ENCODE measurements at places on chromosomes 16 and 17.

- DNase-seq: no peak
Observed at GRCh38 chr16:65120831-65121721, 787 bp downstream of the CDH11 start.

DNA sequence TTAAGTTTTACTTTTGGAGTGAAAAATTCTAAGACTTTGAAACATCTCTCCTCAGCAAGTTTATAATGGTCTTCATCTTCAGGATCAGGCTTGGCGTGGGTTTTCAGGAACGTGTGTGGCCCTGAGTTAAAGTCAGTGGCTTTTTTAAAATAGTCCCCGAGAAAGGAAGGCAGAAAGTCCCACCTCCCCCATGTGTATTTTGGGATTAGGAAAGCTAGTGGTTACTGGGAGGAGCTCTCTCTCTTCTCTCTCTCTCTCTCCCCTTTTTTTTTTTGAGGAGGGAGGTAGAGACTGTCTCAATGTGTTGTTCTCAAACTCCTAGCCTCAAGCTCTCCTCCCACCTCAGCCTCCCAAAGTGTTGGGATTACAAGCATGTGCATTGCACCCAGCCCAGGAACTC is 213.2 kb downstream of the IRX3 start:
- DNase-seq: no peak

GRCh38 chr16:89046491-89046890 is 47.2 kb upstream of the ACSF3 start:
- no peak for DNase-seq

DNA sequence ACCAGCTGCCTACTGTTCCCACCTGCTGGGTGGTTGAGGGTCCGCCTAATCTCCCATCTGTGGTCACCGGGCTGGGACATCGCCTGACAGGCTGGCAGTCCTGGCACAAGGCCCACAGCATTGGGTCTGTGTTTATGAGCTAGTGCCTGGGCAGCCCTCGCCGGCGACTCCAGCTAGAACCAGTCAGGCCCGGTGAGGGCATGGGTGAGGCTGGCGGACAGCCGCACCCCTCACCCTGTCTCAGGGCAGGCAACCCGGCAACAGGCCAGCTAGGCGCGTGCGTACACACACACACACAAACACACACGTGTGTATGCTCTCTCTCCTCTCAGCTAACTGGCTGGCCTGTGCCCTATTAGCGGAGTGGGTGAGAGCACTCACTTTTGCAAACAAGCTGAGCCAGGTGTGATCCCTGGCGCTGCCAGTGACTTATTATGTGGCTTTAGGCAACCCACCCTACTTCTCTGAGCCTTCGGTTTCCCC is 10.4 kb downstream of the HSD11B2 start:
- DNase-seq: peak; percentile 88

GRCh38 chr17:7249830-7250229 is 1.7 kb downstream of the CTDNEP1 start:
- DNase-seq: no peak

Data from DMS79 (cell line).